Right cardiac atrium (tissue), 5 donors: ENCODE measurements at places on chromosomes 3 and 15. TPM values are rescaled to one million over a fixed set of nuclear protein-coding genes. Genes with fewer than 3 reads are reported as not detected.

Gene CEMIP
- total RNA-seq: 3.9 TPM

Gene THSD4
- 93.8 TPM for total RNA-seq

Gene ABHD5
- 21.4 TPM for total RNA-seq

DNA sequence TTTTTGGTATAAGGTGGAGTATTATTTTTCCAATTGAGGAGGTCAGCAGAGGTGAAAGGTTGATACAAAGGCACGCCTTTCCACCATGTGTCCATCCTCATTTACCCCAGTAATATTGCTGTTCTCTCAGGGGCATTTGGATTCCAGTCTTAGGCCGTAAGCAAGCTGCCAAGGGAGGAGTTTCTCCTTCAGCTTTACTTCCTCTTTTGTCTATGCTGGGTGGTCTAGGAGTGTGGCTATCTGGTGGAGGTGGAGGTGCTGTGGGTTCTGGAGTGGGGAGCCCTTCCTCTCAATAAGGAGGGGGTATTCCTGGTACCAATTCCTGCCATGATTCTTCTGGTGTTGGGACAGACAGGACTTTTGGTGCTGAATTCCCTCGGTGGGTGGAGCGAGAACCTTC is 340.6 kb downstream of the KCNH8 start:
- no peak for DNase-seq

DNA sequence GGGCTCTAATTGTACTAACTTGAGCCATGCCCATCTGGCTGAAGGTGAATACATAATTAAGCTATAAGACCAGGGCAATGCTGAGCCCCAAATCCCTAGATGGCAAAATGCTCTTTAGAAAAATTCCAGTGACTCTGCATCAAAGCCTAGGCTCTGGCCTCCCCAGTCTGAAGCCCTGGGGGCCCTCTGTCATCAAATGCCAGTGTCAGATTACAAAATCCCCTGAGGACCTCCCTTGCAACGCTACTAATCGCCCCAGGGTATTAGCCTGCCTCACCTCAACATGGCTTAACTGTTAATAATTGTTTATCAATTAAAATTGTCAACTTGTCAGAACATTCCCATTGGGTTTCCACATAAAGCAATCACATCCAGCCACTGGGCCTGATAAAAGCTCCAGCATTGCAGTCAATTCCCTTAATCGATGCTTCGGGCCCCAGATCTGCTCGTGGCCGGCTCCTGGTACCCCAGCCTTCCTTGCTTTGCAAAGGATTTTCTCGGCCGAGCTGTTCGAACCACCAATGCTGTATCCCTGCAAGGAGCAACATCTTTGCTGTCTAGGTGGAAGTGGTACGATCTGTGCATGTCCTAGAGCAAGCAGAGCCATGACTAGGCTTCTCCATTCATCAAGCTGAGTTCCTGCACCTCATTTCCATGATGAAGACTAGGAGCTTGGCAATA is 151.7 kb downstream of the MEGF11 start:
- no peak for DNase-seq

GRCh38 chr3:45608296-45608695 is 13.7 kb downstream of the LIMD1 start:
- DNase-seq: no peak

- no peak for DNase-seq
Measured at GRCh38 chr3:55147856-55148720, 220.2 kb upstream of the LRTM1 start.
